ENCODE measurements at places on chromosomes 12 and 14.

GRCh38 chr14:92759300-92759678 lies 10.9 kb upstream of the LGMN start:
- DNase-seq = no peak

DNA sequence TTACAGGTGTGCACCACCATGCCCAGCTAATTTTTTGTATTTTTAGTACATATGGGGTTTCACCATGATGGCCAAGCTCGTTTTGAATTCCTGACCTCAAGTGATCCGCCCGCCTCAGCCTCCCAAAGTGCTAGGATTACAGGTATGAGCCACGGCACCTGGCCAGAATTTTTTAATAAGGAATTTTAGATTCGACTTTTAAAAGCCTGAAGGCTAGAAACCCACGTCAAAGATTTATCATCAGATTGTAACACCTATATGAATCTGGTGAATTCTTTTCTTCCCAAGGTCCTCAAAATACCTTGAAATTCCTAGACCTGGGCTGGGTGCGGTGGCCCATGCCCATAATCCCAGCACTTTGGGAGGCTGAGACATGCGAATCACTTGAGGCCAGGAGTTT lies 18.7 kb upstream of the MMP19 start:
- DNase-seq = no peak

GRCh38 chr12:124605883-124606774 lies 38.7 kb upstream of the NCOR2 start:
- no peak for DNase-seq

- no peak for DNase-seq
Observed at GRCh38 chr14:45972416-45972815, 679.2 kb downstream of the RPL10L start.

GRCh38 chr12:127607146-127607725 lies 659.7 kb upstream of the TMEM132C start:
- DNase-seq = no peak

DNA sequence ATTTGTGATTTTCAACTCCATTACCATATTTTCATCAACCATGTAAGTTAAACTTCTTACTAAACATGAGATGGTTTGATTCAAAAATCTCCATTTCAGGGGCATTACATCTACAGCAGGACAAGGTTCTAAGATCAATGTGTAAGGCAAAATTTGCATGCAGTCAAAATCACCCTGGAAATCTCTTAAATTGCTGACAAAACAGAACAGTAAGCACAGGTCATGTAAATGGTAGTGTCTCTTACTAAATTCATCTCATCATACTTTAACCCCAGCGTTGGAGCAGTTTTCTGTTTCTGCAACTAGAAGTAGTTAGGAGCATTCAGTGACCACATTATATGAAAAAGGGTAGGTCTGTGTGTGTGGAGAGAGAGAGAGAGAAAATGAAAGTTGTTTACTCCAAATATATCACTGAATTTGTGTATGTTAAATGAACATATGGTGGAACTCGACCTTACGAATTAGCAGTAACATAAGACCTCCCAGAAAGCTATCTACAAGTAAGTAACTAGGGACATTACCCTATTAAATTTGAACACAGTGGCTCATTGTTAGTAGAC lies 227.5 kb downstream of the SSPN start:
- DNase-seq = no peak

- no peak for DNase-seq
Observed at GRCh38 chr12:65834146-65834935, 10.1 kb downstream of the HMGA2 start.

GRCh38 chr14:50067723-50068495 lies 48.5 kb downstream of the VCPKMT start:
- DNase-seq = no peak
